ENCODE measurements at places on chromosomes 4 and X.

- DNase-seq: peak; percentile 56
Observed at GRCh38 chr4:15231265-15232091, 196.4 kb upstream of the C1QTNF7 start.

GRCh38 chrX:17081968-17082367, 135.5 kb downstream of the REPS2 start:
- DNase-seq: no peak

GRCh38 chrX:10851809-10852208, 231.4 kb upstream of the MID1 start:
- no peak for DNase-seq

DNA sequence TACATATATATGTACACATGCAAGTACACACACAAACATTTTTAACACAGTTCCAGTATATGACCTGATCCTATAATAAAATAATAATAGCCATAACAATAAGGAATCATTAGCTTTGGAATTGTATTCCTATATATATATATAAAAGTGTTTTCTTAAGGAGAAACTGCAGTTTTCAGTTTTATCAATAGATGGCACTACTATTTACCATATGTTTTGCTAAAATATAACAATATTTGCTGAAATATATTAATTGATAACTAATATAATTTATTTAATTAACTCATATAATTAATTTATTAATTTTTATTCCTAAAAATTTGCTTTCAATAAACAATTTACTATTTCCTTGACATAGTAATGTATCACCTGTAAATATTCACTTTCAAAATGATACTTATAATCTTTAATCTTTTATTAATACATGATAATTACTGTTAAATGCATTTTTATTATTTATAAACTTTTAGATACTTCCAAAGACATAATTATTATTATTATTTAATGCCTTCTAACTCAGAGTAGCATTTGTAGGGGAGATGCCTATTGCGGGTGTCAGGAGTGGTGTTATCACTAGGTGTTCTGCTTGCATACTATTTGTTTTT, 599.5 kb downstream of the FSTL5 start:
- DNase-seq: no peak

- no peak for DNase-seq
Observed at GRCh38 chr4:125091101-125091500, 223.7 kb upstream of the FAT4 start.

DNA sequence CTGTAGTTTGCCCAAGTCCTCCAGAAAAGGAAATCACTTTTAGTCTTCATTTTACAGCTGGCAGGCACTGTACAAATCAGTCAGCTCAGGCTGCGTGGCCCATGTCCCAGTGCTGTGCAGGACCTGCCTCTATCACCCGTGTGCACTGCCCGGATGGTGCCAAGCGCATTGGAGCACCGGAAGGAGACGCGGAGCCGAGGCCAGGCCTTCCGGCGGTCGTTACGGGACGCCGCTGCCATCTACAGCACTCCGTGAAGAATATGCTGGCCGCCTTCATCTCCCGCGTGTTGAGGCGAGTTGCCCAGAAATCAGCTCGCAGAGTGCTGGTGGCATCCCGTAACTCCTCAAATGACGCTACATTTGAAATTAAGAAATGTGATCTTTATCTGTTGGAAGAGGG, at the start of gene PDHA2:
Gene PDHA2, plus strand, starts transcription at position 203 of the 400 bp plus-strand sequence. Its CDS starts 58 bp downstream, at position 261.
- DNase-seq: no peak

- no peak for DNase-seq
Observed at GRCh38 chr4:123579961-123580360, 183.4 kb downstream of the SPRY1 start.

GRCh38 chr4:88533937-88534750, 10.6 kb upstream of the PYURF start:
- DNase-seq: no peak

DNA sequence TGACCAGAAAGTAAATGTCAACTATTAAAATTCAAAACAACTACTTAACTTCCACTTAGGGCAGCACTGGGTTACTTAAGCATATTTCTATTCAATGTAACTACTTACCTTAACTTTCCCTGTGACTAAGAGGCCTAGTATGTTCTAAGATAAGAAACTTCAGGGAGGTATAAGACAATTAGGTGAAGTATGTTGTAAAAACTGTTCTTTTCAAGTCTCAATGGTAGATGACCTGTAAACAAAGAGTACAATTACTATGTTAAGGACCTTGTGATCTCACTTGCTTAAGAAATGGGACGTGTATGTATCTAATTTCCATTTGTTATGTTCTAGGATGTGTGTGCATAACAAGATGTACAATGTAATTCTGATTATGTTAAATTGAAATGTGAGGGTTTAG, 960.5 kb downstream of the CCSER1 start:
- DNase-seq: no peak

- no peak for DNase-seq
Observed at GRCh38 chr4:7705062-7705461, 234.6 kb downstream of the AFAP1 start.

GRCh38 chrX:119407681-119408080, 8.5 kb downstream of the SLC25A43 start:
- DNase-seq: no peak

DNA sequence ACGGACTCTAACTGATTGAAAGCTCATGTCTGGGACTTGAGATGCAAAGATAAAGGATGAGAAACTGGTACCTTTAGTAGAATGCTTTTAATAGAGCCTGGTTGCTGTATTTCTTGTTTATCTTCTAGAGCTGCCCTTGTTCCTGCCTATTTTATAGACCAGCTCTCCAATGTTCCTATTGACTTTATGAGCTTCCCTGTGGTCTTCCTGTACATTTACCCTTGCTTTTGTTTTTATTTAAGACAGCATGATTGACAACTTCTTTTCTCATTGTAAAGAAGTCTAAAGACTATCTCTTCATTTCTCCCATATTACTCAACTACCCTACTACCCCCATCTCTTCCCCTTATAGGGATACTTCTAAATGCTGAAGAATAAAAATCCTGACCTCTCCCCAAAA, 174.7 kb downstream of the UGT8 start:
- DNase-seq: no peak

DNA sequence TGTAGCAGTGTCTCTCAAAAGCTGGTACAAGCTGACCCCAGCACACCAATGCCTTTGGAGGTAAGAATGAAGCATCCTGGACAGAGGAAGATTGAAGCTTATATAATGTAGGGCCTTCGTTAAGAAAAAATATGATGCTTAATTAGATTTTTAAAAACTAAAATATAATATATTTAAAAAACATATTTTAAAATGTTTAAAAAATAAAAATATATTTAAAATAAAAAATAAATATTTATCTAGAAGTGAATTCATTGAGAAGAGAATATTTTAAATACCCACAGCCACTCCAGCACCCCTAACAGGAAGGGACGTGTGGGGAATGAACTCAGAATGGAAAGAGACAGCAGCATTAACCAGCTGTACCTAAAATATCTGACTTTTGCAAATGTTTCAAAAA, 65.1 kb upstream of the DDX53 start:
- DNase-seq: no peak

- no peak for DNase-seq
Observed at GRCh38 chr4:4182835-4183568, 43.7 kb downstream of the OTOP1 start.

DNA sequence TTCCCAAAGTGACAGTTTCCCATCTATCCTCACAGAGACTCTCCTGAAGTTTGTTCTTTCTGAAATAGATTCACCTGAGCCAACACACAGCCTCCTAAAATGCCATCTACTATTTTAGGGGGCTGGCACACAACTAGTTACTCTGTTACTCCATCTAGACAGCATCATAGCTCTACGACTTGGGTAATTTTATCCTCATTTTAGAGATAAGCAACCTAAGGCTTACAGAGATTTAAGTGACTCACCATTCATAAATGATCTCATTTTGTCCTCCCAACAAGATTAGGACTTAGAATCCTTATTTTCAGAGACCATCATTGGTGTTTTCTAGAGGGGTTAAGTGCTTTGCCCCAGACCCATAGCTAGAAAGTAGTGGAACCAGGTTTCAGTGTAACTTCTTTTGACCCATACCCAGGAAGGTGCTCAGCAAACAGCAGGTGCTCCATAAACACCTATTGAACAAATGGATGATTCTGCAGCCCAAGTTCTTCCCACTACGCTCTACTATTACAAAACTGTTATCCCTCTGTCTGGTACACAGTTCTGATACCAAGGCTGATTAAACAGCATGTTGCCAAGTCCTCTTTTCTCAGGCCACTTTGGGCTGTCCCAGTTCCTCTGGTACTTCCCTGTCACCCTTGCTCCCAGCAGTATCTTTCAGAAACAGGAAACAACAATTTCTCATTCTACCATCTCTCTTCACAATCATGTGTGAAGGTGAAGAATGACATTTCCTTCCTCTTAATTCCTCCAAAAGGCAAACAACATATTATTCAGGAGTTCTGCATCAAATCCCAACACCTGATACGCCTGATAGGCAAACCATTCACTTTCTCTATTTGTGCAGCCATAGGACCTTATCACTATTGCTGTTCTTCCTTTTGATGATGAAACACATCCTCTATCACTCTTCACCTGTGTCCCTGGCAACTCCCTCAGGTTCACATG, 304.7 kb upstream of the TAPT1 start:
- no peak for DNase-seq

DNA sequence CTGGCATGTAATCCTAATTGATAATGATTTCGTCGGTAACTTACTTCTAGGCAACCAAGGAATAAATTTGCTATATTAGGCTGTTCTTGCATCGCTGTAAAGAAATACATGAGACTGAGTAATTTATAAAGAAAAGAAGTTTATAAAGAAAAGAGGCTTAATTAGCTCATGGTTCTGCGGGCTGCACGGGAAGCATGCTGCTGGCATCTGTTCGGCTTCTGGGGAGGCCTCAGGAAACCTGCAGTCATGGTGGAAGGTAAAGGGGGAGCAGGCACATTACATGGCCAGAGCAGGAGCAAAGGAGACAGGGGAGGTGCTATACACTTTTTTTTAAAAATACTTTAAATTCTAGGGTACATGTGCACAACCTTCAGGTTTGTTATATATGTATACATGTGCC, 290.2 kb downstream of the STK32B start:
- DNase-seq: no peak

- DNase-seq: no peak
Observed at GRCh38 chr4:145613566-145614232, 5.5 kb upstream of the MMAA start.

GRCh38 chr4:76623217-76624045, 188.4 kb downstream of the SHROOM3 start:
- no peak for DNase-seq

DNA sequence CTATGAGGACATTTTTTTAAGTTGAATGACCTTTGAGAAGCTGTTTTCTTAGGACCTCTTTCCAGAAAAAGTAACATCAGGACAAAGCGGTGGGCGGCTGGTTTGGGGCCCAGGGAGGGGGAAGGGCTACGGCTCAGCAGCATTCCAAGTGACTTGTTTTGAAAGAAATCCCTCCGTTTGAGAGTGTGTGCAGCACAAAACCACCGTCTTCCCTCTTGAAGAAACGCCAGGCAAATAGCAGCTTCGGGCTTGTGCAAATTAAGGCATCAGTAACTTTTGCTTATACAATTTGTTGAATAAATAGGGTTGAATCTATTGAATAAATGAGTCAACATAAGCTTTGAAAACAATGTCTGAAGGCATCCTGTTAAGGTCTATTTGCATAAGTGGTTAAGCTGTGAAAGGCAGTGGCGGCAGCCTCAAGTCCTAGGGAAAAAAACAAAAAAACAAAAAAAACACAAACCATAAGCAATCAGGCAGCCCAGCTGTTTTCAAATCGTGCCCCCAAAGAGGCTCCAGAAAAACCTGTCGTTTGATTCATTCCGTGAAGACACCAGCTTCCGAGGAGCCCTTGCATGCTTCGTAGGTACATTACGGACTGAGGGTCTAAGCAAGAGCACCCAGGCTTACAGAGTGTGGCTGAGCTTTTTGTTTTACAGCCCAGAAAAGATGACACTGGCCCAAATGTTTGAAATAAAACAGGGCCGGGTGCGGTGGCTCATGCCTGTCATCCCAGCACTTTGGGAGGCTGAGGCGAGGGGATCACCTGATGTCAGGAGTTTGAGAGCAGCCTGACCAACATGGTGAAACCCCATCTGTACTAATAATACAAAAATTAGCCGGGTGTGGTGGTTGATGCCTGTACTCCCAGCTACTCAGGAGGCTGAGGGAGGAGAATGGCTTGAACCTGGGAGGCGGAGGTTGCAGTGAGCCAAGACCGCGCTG, 103.7 kb downstream of the CRLF2 start:
- DNase-seq: no peak

- DNase-seq: no peak
Observed at GRCh38 chr4:62618042-62618441, 1417.9 kb downstream of the ADGRL3 start.
